ENCODE measurements at places on chromosomes 1 and 21.

DNA sequence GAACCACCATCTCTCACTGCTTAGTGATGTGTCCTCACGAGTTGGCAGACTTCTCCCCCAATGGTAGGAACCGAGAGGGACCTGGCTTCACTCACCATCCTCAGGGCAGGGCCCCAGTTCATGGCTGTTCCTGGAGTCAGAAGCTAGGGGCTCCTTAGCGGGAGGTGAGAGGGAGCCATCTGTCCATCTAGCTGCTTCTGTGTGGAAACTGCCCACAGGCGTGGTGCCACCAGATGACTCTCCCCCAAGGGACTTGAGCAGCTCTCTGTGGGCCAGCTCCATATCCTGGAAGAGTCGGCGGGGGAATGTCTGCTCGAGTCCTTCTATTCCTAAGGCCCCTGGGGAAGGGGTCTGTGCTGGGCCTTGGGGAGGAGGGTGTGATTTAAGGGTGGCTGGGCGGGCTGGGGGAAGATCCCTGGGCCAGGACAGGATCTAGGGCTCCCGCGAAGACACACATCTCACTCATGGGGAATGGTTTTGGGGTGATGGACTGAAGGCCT, 16.3 kb downstream of the LRRC71 start:
- no peak for DNase-seq

DNA sequence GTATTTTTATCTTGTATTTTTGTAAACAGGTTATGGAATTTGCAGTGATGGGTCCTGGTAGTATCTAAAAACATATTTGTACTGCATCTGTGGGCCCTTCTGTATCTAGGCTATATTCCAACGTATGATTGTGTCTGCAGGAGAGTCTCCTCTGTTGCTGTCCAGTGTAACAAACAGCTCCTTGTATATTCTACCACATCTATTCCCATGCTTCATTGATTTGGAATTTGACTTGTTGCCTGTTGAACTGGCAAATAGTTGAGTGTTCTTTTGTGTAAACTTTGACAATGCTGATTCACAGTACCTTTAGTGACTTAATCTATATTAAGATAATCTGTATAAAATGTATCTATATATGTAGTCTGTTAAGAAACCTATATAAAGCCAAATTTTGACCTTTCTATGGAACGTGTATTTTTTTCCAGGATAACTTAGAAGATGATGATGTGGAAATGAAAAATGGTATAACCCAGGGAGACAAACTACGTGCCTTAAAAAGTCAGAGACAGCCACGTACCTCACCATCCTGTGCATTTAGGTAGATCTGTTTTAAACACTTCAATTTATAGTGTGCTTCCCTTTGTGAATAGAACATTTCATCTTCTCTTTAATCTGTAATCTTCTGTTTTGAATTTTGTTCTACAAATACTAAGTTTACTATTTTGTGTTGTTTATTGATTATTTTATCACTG, 43.4 kb upstream of the GPR88 start:
- no peak for DNase-seq

GRCh38 chr21:36684957-36685714, 13.8 kb upstream of the SIM2 start:
- no peak for DNase-seq

DNA sequence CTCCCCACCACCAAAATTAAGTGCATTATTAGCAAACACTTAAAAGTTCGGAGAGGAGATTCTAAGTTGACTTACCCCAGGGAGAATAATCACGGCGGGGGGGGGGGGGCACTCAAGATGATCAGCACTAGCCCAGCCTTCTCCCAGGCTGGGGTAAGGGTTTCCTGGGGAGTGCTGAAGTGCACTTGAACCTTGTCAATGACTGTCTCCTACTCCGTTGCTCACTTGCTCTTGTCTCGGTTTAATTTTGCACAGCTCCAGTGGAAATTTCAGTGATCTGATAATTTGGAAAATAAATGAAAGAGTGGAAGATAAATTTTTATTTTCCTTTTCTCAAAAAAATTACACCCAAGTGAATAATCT, 59.2 kb downstream of the PBX1 start:
- peak; percentile 26 for DNase-seq

GRCh38 chr1:30325085-30325935, 398.1 kb downstream of the MATN1 start:
- no peak for DNase-seq

DNA sequence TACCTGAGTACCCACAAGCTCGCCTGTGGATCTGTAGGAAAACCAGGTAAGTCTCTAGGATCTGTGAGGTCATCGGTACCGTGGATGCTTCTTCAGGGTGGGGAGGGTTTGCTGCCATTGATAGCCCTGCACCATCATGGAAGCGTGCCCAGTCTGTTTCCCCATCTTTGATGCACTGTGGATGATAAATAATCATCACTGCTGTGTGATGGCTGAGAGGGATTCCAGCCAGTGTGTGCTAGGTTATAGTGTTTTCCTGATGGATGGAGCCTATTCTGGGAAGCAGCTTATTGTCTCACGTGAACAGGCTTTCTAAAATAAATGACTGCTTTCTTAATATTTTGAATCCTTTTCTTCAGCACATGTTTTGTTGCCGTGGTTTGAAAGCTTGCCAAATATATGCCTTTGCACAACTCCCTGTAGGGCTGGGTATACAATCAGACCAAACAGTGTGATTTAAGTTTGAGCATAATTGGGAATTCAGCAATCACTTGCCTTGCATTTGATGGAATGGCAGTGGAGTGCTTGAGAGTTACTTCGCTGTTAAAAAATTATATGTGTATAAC, 113.8 kb downstream of the CAMTA1 start:
- DNase-seq: no peak

DNA sequence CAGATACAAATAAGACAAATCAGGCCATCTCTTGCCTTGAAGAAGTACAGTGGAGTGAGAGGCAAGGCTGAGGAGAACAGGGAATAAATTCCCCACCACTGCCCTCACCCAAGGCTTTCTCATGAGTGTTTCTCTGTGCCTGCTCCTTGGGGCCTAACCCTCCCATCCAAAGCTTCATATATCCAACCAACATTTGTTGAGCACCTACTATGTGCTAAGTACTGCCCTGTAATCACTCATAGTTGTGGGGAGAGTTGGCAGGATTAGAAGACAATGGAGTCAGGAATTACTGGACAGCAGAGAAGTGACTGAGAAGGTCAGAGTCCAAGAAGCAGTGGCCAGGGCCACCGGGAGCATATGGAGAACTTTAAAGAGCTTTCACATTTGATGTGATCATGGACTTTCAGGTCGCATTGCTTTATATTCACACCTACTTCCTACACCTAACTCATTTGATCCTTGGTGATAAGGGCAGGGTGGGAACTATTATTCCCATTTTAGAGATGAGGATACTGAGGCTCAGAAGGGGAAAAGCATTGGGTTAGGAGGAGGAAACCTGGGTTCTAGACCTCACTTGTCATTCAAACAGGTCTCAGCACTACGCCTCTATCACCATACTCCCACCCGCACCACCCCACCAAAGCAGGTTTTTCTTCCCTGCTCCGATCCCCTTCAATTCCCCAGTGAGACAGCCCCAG, 6.4 kb downstream of the PLEKHA6 start:
- no peak for DNase-seq

GRCh38 chr21:26125433-26126167, 45.0 kb downstream of the APP start:
- DNase-seq: no peak

DNA sequence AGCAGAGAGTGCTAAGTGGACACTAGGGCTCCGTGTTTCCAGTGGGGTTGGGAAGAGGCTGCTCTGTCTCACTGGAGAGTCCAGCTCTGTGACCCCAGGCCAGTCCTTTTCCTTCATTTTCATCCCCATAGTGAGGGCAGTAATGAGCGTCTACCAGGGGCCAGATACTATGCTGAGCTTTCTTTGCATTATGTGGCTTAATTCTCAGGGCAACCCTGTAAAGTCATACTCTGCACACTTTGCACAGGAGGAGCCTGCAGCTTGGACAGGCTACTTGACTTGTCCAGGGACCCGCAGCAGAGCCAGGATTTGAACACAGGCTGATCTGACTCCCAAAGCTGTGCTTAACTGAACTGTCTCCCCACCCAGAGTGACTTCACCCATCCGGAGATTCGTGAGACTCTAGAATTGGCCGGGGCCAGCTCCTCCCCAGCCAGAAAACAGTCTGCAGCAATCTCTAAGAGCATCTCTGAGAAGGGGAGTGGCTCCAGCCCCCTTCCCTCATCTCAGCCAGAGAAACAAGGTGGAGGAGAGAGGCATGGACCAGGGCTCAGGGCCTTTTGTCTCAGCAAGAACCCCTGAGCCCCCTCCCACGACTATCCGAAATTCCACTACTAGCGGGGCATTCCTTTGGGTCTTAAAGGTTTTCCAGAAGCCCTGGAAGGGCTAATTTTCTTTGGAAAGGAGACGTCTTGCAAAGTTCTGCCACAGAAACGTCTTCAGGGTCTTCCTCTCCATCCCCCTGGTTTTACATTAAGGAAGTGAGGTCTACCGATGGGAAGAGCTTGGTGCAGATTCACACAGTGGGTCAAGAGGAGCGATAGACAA, 866 bp upstream of the FNDC5 start:
- DNase-seq: no peak

DNA sequence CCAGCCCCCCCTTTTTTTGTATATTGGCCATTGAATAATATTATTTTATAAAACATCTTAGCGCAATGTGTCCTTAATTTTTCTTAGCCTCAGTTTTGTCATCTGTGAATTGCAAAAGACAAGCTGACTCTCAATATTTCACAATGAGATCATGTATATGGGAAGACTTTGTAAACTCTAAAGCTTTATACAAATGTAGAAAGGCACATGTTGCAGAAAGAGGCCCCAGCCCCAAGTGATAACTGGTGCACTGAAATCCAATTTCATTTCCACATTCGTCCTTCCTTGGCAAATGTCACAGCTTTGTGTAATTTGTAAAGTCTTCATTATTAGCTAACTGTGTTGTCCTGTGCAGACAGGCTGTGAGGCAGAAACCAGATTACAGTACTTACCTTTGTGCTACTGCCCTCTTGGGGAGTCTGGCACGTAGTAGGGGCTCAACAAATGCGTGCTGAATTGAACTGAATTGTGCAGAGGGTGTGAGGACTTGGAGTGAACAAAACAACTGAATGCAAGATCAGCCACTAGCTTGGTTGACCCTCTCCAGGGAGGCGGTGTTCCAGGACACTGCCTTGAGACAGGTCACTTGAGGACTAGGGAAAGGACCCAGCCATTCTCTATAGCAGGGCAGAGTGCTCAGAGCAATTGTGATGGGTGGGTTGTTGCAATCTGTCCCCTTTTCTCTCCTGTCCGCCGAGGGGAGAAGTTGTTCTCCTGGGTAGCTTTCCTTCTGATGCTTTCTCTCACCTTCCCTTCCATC, 74.6 kb downstream of the LMO4 start:
- DNase-seq: no peak

DNA sequence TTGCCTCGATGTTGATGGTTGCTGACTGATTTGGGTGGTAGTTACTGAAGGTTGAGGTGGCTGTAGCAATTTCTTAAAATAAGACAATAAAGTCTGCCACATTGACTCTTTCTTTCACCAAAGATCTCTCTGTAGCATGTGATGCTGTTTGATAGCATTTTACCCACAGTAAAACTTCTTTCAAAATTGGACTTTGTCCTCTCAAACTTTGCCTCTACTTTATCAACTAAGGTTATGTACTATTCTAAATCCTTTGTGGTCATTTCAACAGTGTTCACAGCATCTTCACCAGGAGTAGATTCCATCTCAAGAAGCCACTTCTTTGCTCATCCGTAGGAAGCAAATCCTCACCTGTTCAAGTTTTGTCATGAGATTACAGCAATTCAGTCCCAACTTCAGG, 93.2 kb downstream of the PHTF1 start:
- DNase-seq: no peak

DNA sequence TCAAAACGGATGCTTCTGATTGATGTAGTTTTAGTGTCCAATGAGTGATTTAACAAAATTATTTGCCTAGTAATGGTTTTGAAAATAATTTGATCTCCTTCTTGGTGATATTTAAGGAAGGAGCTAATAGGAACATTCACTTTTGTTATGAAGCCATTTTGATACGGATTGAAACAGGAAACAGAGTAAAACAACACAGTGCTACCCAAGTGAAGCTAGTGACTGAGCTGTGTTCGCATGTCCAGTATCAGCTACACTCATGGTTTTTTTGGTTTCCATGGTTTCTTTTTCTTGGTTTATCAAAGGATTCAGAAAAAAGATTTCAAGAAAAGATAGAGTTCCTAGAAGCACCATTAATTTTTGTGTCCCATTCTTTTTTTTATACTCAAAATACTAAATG, 40.1 kb upstream of the PLEKHO1 start:
- no peak for DNase-seq

DNA sequence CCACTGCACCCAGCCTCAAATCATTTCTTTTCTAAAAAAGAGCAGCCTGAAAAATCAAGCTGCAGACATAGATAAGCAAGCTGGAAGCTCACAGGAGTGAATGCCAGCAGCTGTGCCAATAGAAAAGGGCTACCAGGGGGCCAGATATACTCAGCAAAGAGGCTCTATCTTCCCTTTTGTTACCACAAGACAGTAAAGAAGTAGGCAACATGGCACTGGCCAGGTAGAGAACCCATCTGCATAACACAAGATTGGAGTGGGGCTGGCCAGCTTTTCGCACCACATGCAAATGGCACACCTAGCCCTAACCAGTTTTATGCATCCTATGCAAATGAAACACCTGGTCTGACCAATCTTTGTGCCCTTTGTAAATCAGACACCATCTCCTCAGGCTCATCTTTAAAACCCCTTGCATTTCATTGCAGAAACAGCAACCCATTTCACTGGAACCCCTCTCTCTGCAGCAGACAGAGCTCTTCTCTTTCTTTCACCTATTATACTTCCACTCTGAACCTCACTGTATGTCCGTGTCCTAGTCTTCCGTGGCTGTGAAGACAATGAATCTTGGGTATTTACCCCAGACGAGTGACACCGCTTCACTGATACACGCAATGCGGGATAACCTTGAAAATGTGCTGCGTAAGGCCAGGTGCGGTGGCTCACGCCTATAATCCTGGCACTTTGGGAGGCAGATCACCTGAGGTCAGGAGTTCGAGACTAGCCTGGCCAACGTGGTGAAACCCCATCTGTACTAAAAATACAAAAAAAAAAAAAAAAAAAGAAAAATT, 15.1 kb downstream of the CASP9 start:
- DNase-seq: no peak
